ENCODE measurements at places on chromosomes 3 and 15.

DNA sequence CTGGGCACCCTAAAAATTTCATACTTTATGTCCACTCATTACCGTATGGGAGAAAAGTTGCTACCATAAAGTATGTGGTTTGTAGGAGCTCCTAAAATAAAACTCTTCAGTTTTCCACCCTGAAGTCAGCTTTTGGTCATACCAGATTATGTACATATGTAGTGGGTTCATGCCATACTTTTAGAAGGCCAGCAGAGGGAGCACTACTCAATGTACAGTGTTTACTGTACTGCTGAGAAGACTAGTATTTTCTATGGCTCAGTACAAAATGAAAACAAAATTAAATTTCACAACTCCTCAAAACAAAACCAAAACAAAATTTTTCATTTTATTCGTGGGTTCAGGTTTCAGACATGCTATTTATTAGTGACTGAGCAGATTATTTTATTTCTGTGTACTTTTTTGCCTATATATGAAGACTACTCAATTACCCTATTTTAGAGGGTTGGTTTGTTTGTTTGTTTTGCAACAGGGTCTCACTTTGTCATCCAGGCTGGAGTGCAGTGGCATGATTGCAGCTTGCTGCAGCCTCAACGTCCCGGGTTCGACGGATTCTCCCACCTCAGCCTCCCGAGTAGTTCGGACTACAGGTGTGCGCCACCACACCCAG is 24.3 kb downstream of the NXPE3 start:
- H3K27ac ChIP-seq = no peak overlapping the region
- H3K27me3 ChIP-seq = no peaks in the 10 kb centered on the region
- H3K36me3 ChIP-seq = peaks cover 9% of the 10 kb centered on the region
- peak; percentile 28 for DNase-seq

GRCh38 chr3:149999421-149999820 is 28.7 kb upstream of the PFN2 start:
- DNase-seq = no peak
- H3K27ac ChIP-seq = no peak overlapping the region
- H3K27me3 ChIP-seq = peaks cover 23% of the 10 kb centered on the region
- no peak overlapping the region for H3K4me3 ChIP-seq
- H3K36me3 ChIP-seq = no peaks in the 10 kb centered on the region

- no peak overlapping the region for H3K4me3 ChIP-seq
- peaks cover 16% of the 10 kb centered on the region for H3K36me3 ChIP-seq
- no peak for DNase-seq
- H3K4me1 ChIP-seq = no peaks in the 10 kb centered on the region
Observed at GRCh38 chr15:48720646-48721045, 75.1 kb upstream of the FBN1 start.

GRCh38 chr15:68399096-68400065 is 32.6 kb downstream of the ITGA11 start:
- no peak for DNase-seq
- no peaks in the 10 kb centered on the region for H3K27me3 ChIP-seq
- H3K36me3 ChIP-seq = no peaks in the 10 kb centered on the region
- H3K4me3 ChIP-seq = no peak overlapping the region
- H3K27ac ChIP-seq = no peak overlapping the region

DNA sequence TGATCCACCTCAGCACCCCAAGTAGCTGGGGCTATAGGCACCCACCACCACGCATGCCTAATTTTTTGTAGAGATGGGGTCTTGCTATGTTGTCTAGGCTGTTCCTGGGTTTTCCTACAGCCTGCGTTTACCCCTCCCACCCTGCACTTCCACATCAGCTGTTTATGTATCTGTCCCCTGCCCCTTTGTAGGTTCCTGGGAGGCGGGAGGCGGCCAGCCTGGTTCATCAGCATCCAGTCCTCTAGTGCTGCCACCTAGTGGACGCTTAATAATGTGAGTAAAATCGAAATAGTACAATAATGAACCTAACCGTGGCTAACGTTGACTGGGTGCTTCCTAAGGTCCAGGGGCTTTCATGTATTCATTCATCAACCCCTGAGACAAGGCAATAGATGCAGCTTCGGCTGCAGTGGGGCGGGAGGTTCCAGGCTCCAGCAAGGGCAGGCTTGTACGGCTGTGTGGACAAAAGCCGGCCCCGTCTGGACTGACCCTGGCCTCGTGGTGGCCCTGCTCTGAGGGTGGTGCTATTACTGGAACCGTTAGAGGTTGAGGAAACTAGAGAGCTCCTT is 1.2 kb upstream of the LCTL start:
- no peaks in the 10 kb centered on the region for H3K27me3 ChIP-seq
- peak; percentile 30 for DNase-seq
- peak overlapping the region; percentile 56 for H3K4me3 ChIP-seq

DNA sequence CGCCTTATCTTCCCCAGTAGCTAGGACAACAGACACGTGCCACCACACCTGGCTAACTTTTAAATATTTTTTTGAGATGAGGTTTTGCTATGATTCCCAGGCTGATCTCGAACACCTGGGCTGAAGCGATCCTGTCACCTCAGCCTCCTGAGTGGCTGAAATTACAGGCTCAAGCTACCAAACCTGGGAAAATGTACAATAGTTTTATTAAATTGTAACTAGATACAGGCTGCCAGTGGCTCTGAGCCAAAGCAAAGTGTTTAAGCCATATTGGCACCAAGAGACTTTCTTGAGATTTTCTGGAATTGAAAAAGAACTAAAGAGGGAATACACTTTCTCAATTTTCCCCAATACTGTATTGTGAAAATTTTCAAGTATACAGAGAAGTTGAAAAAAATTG is 204.3 kb downstream of the SUCLG2 start:
- H3K4me3 ChIP-seq = no peak overlapping the region
- no peak for DNase-seq
- H3K27ac ChIP-seq = no peak overlapping the region
- no peaks in the 10 kb centered on the region for H3K4me1 ChIP-seq
- peaks cover 4% of the 10 kb centered on the region for H3K36me3 ChIP-seq

GRCh38 chr3:132464066-132464465 is 46.8 kb downstream of the DNAJC13 start:
- H3K4me3 ChIP-seq = no peak overlapping the region
- no peak for DNase-seq
- peaks cover 37% of the 10 kb centered on the region for H3K36me3 ChIP-seq
- H3K27me3 ChIP-seq = no peaks in the 10 kb centered on the region
- H3K27ac ChIP-seq = no peak overlapping the region

DNA sequence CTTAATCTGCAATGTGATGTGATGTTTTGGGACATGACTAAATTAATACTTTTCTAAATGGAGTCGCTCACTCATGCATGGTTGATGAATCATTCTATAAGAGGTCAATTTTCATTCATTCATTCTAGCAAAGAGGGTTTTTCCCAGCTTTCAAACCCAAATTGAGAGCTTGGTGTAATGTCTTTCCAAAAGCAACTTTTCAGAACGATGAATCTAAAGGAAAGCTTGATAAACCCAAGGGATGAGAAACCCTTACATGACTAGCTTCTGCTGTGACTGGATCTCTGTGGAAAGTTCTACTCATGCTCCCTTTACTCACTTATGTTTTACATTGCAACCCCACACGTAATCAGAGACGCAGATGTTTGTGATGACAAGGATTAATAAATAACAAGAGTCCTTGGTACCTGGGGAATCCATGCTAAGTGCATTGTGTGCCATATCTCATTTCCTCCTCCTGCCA is 47.7 kb downstream of the PDZRN3 start:
- H3K4me1 ChIP-seq = no peaks in the 10 kb centered on the region
- peaks cover 5% of the 10 kb centered on the region for H3K27me3 ChIP-seq
- no peak for DNase-seq

DNA sequence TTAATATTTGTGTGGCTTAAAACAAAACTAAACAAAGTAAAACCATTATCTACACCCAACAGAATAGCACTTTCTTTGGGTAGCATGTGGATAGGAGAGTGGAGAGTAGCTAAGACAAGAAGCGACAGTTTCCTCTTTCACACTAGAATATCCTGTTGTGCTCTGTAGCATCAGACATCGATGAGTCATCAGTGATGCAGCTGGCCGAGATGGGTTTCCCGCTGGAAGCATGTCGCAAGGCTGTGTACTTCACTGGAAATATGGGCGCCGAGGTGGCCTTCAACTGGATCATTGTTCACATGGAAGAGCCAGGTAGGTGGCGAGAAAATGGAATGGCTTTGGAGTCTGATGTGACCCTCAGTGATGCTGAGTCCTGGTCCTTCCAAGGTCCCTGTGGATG is 108.1 kb downstream of the USP13 start:
- H3K36me3 ChIP-seq = peaks cover 47% of the 10 kb centered on the region
- H3K27ac ChIP-seq = no peak overlapping the region
- no peak overlapping the region for H3K4me3 ChIP-seq
- no peaks in the 10 kb centered on the region for H3K27me3 ChIP-seq

- no peaks in the 10 kb centered on the region for H3K27me3 ChIP-seq
- H3K4me3 ChIP-seq = peak overlapping the region; percentile 98
- peaks cover 38% of the 10 kb centered on the region for H3K36me3 ChIP-seq
Observed at GRCh38 chr3:40523781-40524180, 979 bp upstream of the ZNF621 start.

DNA sequence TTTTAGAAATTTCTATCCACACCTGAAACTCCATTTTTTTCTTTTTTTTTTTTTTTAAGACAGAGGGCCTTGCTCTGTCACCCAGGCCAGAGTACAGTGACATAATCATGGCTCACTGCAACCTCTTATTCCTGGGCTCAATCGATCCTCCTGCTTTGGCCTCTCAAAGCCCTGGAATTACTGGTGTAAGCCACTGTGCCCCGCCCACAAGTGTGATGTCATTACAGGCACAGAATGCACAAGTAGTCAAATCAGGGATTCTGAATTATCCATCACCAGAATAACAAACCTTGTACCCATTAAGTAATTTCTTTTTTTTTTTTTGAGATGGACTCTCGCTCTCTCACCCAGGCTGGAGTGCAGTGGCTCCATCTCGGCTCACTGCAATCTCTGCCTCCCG is 1.9 kb downstream of the UQCRC1 start:
- no peak overlapping the region for H3K27ac ChIP-seq
- DNase-seq = no peak
- peaks cover 12% of the 10 kb centered on the region for H3K4me1 ChIP-seq
- H3K27me3 ChIP-seq = no peaks in the 10 kb centered on the region
- H3K4me3 ChIP-seq = no peak overlapping the region

GRCh38 chr3:27224197-27224596 is 145.0 kb downstream of the NEK10 start:
- no peak overlapping the region for H3K4me3 ChIP-seq
- no peaks in the 10 kb centered on the region for H3K4me1 ChIP-seq
- no peaks in the 10 kb centered on the region for H3K27me3 ChIP-seq
- no peak overlapping the region for H3K27ac ChIP-seq

DNA sequence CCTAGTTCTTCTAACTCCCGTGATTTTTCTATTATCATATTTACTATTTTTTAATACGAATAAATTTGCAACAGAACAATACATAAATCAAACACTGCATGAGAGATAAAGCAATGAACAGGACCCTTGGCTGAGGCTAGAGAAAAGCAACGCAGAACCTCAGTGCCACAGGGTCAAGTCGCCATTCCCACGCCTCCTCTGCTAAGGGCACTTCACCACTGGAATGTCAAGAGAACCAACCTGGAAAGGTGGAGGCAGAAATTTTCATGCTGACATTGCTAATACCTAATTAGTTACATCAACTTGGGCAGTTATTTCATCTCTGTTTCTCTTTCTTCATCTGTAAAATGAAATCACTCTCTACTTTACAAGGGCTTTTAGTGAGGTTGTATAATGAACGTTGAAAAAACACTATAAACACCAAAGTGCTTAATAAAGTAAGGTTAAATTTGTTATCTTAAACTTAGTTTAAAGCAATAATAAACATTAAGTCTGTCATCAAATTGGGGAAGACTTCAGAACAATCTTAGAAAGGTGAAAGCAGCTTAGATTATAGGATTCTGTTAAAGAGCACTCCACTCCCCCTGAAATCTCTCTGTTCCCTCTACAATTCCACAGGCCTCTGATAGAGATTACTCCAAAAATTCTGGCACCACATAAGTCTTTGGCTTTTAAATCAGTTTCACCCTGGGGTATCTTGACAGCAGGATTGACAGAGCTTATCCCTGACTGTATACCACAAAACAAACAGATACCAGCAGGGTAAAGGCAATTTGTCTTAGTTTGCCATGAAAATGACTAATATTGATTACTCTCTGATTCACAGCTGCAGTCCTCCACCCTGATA is 41.9 kb downstream of the PLCH1 start:
- no peak overlapping the region for H3K4me3 ChIP-seq
- no peak overlapping the region for H3K27ac ChIP-seq

DNA sequence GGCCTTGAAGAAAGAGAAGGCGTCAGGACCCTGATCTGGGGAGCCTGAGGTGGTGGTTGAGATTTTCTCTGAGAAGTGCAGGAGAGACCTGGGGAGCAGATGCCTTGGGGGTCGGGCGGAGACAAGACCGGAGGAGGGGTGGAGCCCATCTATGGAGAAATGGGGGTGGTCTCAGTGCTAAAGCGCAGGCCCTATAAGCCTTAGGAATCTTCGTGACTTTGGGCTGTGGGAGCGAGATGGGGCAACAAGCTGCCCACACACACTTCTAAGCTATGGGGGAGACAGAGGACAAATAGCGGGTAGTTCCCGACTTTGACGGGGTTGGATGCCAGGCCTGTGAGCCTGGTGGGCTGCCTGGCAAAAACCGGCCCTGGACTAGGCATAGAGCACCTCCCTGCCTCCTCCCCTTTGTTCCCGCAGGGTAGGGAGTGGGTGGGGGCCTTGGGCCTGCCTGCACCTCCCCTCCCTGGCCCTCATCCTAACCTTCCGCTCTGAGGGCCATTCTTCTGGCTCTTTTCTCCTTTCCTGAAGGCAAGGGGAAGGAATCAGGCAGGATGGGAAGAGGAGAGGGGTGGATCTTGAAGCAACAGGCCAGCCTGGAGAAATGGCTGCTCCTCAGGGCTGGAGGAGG is 880 bp downstream of the NISCH start:
- H3K27me3 ChIP-seq = no peaks in the 10 kb centered on the region
- peaks cover 46% of the 10 kb centered on the region for H3K4me1 ChIP-seq
- DNase-seq = no peak

- H3K4me1 ChIP-seq = no peaks in the 10 kb centered on the region
- no peak overlapping the region for H3K4me3 ChIP-seq
- DNase-seq = peak; percentile 23
- peaks cover 9% of the 10 kb centered on the region for H3K27me3 ChIP-seq
- no peak overlapping the region for H3K27ac ChIP-seq
- no peaks in the 10 kb centered on the region for H3K36me3 ChIP-seq
Observed at GRCh38 chr3:141000027-141000663, 51.0 kb upstream of the SPSB4 start.

- no peak overlapping the region for H3K4me3 ChIP-seq
- no peak overlapping the region for H3K27ac ChIP-seq
- no peaks in the 10 kb centered on the region for H3K27me3 ChIP-seq
- no peaks in the 10 kb centered on the region for H3K4me1 ChIP-seq
Observed at GRCh38 chr15:36907295-36907694, 193.1 kb downstream of the MEIS2 start.

- H3K36me3 ChIP-seq = no peaks in the 10 kb centered on the region
- H3K4me3 ChIP-seq = no peak overlapping the region
- H3K4me1 ChIP-seq = no peaks in the 10 kb centered on the region
- H3K27me3 ChIP-seq = no peaks in the 10 kb centered on the region
- H3K27ac ChIP-seq = no peak overlapping the region
Observed at GRCh38 chr15:96959501-96959900, 629.0 kb downstream of the NR2F2 start.
